Stromal cell of bone marrow (primary cell): ENCODE measurements at places on chromosomes 2 and 18.

DNA sequence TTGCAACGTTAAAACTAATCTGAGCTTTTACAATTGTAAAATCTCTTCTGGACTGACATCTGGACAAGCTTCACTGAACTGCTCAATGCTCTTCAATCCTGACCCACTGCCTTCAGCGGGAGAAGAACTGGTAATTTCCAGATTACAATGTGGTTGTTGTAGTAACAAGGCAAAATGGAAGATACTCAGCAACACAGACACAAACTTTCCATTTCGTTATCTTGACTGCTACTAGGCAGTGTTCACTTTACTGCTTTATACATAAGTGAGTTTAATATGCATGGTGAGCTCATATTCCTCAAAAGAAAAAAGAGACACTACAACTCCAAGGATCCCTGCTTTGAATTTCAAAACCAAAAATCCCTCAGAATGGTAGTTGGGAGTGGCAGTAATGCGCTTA is 51.9 kb downstream of the GRB14 start:
- no peak for DNase-seq

GRCh38 chr2:206337956-206338355 is 63.5 kb downstream of the ZDBF2 start:
- DNase-seq = no peak

DNA sequence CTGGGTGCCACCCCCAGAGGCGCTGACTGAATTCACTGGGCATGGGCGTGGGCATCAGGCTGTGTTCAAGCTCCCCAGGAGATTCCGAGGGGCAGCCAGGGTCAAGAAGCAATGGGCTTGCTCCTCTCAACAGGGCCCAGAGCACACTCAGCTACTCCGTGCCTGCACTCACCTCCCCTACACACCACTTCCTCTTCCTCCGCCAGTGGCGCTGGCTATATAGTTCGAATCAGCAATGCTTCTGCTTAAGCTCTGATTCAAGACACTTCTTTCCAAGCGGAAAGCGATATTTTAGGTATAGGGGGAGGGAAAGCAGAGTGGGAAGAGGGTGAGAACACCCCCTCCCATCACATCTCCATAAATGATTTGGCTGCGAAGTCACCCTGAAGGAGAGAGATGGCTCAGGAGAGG is 42.1 kb downstream of the CRACDL start:
- DNase-seq = no peak

DNA sequence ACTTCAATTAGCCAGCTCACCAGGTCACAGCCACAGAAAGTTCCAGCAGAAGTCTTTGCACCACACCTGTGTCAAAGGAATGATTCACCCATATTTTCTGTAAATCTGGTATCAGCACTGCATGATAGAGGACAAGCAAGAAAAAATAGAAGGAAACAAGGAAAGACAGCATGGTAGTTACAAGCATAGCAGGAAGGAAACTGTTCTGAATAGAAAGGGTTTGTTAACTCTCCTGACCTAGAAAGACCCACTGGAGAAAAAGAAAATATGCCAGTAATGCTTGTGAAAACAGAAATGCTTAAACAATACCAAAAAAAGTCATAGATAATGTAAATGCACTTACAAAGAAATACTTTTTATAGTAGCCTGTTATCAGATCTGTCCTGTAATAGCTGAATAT is 40.8 kb downstream of the SCRN3 start:
- DNase-seq = no peak

GRCh38 chr18:48290162-48290926 is 118.8 kb downstream of the ZBTB7C start:
- DNase-seq = no peak

- DNase-seq = no peak
Observed at GRCh38 chr18:63603772-63604171, 16.6 kb downstream of the SERPINB13 start.

DNA sequence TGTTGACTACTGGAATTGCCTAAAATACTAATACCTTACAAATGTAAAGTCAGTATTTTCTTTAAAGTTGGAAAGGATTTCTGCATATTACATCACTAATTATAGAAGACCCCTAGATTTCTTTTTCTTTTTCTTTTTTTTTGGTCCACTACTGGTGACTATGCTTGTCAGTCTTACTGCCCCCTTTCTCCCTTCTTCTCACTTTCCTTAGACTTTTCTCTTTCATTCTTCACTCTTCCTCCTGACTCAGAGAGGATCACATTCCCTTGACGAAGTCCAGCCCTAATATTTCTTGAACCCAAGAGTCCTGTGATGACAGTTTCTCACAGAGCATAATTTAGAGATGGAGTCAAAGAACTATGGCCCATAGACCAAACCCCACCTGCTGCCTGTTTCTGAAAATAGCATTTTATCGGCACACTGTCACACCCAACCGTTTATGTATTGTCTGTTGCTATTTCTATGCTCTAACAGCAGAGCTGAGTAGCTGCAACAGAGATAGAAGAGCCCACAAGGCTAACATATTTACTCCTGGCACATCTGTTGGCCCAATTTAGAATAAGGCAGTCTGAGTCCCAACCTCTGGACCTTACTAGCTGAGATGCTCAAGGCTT is 40.6 kb upstream of the RIOK3 start:
- DNase-seq = no peak

- no peak for DNase-seq
Observed at GRCh38 chr2:222672068-222672401, 577 bp downstream of the MOGAT1 start.

DNA sequence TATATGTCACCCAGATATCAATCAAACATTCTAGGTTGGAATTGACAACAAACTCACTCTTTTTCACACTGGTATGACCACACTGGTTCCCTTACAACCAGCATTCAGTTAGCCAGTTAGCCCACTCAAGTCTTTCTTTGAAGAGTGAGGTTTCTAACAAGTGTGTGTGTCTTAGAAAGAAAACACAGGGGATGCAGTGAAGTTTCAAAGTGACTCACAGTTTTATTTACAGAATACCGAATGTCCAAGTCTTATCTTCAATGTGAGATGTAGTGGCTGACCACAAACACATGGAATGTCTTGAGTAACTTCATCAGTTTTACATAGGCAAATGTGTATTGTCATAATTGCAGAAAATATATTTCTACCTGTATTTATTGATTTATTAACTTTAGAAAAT is 274.7 kb upstream of the HNMT start:
- no peak for DNase-seq

DNA sequence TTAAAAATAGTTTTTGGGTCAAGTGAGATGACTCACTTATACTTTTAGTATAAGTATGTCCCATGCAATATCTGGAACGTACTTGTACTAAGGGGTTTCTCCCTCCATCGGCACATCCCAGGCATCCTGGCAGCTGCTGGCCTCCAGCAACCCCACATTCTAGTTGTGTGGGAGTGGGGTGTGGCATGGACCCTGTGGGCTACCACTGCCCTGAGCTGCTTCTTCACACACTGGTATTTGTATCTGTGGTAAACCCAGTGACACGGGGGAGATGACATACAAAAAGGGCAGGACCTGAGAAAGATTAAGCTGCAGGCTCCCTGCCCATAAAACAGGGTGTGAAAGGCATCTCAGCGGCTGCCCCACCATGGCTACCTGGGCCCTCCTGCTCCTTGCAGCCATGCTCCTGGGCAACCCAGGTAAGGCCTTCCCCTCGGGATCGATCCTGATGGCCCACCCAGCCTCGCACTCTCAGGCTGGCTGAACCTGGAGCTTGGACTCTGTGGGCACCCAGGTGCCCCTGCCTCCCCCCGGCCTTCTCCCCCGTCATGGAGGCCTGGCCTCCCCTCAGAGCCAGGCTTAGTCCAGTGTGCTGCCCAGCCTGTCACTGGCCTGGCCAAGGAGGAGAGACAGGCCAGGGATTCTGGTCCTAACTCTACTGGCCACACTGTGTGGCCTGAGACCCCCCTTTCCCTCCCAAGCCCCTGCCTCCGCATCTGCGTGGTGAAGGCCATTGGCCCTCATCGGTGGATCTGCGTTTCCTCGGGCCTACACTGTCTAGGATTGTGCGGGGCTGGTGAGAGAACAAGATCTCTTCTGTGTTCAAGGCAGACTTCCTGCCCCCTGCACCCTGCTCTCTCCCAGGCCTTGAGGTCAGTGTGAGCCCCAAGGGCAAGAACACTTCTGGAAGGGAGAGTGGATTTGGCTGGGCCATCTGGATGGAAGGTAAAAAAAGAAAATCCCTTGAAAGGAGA is at the start of gene GNLY:
Gene GNLY, plus strand, starts transcription at position 307 of the 974 bp plus-strand sequence. Its CDS starts 61 bp downstream, at position 368.
- DNase-seq = no peak

DNA sequence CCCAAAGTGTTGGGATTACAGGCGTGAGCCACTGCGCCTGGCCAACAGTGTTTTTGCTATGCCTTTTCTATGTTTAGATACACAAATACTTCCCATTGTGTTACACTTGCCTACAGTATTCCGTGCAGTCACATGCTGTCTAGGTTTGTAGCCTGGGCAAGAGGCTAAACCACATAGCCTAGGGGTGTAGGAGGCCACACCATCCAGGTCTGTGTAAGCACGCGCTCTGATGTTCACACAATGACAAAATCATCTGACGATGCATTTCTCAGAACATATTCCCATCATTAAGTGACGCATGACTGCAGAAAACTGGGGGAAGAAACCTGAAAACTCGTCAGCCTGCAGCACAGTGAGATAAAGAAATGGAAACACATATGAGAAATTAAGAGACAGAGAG is 46.1 kb upstream of the TWIST2 start:
- no peak for DNase-seq

GRCh38 chr2:72153026-72153791 is 5.5 kb upstream of the CYP26B1 start:
- no peak for DNase-seq

- DNase-seq = peak; percentile 20
Observed at GRCh38 chr2:206556357-206556949, 85.8 kb upstream of the FAM237A start.

DNA sequence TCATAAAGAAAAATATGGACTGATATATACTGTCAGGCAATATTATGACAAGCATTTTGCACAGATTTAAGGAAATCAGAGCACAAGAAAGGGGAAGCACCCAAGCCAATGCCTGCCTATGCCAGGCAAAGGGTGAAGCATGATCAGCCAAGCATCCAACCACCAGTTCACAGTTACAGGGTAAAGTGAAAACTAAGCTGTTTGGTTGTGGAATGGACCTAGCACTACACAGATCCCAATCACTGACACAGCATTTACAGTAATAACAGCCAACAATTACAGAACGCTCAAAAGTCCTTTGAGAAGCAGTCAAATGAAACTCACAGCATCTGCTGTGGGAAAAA is 90.3 kb downstream of the SP3 start:
- DNase-seq = no peak
